T-helper 9 cell (primary cell): ENCODE measurements at places on chromosomes 5 and 9.

- no peak for DNase-seq
Observed at GRCh38 chr5:111135946-111136345, 43.8 kb downstream of the WDR36 start.

DNA sequence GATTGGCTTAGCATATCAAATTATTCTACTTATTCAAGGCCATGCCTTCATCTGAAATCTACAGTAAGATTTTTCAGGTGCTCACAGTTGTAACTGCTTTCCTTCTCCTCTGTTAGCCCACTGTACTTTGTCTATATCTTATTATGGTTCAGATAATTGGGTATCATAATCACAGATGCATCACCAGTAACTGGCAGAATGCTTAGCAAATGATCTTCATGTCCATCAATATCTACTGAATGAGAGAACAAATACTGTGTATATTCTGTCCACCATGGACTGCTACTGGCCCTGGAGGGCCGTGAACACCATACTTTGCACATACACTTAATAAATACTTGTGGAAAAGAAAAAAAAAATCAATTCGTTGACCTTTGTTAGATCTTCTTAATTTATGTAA lies 96.2 kb downstream of the MEF2C start:
- no peak for DNase-seq

DNA sequence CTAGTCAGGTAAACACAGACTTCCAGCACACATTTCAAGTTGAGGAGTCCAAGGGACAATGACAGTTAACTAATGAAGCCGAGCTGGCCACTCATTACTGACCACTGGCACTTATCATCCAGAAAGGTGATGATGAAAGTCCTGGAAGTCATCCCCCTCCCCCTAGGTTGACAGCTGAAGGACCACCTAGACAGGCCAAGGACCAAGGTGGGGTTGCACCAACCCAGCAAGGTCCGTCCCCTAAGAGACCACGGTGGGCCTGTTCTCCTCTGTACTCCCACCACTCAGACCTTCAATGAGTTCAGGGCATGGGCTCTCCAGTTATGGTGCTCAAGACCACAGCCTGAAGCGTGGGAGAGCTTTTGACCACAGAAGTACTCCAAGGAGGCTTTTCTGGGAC lies 13.2 kb downstream of the P4HA2 start:
- no peak for DNase-seq

DNA sequence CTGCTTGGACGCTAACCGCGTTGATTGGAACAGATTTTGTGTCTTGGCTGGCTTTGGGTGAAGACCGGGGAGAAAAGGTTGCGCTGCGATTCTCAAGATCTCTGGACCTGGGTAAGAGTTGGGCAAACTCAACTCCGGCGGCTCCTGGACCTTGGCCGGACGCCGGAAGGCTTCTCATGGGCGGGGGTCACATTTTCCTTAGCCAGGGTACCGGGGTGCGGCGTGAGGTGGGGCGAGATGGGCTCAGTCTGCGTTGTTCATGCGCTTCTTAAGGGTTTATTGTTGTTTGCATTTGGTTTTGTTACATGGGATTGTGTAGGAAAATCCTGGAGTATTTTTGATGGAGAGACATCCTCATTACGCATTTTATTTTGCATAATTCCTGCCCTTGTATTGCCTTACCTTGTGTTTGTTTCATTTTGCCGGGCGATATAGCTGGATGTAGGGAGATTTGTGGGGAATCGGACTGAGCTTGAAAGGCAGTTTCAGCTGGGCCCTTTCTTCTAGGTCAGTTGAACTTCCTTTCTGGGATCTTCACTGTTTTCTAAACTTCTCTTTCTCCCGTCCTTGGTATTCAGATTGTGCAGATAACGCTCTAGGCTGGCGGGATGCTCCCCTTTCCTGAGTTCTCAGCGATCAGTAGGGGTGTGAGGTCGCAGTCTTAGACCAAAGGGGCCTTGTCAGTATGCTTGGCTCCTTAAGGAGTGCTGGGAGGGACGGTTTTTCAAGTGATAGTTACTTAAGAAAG lies 524 bp downstream of the MEGF10 start:
- DNase-seq = no peak

GRCh38 chr5:55691265-55692105 lies 20.6 kb downstream of the SLC38A9 start:
- DNase-seq = no peak

GRCh38 chr9:91180930-91181268 lies 180.8 kb downstream of the AUH start:
- DNase-seq = no peak

DNA sequence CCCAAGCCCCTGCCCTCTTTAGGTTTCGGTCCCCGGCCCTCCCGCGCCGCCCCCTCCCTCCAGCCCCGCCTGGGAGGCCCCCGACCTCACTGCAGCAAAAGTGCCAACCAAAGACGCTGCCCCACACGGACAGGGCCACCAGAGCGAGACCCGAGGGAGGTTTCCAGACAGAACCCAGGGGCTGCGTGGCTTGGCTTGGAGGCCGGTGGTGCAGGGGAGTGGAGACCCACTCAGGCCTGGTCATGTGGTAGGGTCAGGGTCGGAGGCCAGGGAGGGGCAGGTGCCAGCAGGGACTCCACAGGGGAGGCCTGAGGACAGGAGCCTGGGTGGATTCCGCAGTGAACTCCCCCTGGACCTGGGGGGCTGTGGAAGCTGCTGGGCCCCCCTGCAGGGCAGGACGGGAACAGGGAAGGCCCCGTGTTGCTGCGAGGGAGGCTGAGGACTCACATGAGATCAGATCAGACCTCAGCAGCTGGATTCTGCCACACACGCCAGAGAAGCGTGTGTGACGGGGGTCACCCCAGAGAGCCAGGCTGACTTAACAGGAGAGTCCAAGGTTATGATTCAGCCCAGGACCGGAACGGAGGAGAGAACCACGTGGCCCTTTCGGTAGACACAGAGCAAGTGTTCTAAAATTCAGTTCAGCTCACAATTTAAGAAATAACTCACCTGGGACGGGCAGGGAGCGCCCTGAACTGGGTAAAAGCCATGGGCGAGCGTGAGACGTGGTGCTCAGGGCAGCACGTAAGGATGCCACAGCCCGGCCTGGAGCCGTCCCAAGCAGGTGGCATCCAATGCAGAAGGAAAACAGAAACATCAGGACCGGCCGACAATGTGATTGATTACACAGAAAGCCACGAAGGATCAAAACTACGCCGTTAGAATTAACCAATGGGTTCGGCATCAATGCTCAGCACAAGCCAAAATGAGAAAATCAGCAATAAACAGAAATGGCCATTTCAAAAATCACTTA lies 38.9 kb downstream of the EXD3 start:
- no peak for DNase-seq

DNA sequence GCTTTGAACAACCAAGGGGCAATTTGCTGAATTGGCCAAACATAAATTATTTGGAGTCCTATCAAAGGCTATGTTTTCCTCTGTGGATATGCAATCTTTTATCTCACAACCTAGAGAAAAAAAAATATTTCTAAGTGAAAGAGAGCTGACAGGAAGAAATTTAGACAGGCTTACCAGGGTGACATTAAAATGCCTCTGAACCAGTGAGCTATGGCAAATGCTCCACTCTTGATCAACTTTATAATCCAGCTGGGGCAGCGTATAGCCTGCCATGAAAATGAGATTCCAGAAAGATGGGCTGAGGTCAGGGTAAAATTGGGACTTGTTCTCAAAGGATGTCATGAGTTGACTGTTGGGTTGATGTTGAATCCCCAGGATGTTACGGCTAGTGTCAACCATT lies 399.3 kb upstream of the TRPC7 start:
- DNase-seq = no peak

- DNase-seq = no peak
Observed at GRCh38 chr9:82677086-82677485, 385.9 kb downstream of the RASEF start.

DNA sequence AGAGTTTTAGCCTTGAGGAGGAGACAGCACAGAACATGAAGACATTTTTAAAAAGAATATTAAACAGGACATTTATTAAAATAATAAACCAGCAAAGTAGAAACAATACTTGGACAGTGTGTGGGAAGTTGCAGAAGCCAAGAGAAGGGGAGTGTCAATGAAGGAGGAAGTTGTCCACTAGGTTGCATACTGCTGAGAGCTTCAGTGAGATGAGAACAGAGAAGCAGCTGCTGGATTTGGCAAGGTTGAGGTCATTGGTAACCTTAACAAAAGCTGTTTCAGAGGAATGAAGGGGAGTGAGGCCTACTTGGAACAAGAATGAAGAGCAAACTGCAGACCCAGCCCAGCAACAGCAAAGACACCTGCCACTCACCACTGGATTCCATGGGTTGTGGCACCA lies 11.4 kb downstream of the BHMT start:
- no peak for DNase-seq

DNA sequence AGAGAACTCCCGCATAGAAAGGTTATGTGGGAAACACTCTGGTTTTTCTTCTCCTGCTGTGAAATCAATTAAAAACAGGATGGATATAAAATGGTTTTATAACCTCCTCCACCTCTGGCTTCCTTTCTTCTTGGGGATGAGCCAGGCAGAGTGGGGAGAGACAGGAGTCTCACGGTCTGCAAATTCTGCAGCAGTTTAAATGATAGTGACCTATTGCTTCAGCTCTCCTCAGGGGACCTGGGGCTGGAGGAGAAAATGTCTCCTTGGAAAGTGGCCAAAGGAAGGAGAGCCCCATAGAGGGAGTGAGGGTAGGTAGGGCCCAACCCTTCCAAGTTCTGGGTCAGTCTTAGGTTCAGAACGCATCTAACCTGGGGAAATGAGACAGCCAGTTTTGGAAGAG lies 118.8 kb downstream of the MTX3 start:
- no peak for DNase-seq

GRCh38 chr9:133406480-133407307 lies 11.1 kb downstream of the REXO4 start:
- DNase-seq = peak; percentile 77

DNA sequence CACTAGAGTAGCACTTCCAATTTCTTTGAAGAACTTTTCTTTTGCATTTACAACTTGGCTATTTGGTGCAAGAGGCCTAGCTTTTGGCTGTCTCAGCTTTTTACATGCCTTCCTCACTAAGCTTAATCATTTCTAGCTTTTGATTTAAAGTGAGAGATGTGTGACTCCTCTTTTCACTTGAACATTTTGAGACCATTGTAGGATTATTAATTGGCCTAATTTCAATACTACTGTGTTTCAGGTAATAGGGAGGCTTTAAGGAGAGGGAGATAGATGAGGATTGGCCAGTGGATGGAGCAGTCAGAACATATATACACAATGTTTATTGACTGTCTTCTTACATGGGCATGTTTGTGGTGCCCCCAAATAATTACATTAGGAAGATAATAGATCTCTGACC lies 161.7 kb downstream of the GNA14 start:
- no peak for DNase-seq

- no peak for DNase-seq
Observed at GRCh38 chr9:22363421-22363887, 83.2 kb upstream of the DMRTA1 start.

DNA sequence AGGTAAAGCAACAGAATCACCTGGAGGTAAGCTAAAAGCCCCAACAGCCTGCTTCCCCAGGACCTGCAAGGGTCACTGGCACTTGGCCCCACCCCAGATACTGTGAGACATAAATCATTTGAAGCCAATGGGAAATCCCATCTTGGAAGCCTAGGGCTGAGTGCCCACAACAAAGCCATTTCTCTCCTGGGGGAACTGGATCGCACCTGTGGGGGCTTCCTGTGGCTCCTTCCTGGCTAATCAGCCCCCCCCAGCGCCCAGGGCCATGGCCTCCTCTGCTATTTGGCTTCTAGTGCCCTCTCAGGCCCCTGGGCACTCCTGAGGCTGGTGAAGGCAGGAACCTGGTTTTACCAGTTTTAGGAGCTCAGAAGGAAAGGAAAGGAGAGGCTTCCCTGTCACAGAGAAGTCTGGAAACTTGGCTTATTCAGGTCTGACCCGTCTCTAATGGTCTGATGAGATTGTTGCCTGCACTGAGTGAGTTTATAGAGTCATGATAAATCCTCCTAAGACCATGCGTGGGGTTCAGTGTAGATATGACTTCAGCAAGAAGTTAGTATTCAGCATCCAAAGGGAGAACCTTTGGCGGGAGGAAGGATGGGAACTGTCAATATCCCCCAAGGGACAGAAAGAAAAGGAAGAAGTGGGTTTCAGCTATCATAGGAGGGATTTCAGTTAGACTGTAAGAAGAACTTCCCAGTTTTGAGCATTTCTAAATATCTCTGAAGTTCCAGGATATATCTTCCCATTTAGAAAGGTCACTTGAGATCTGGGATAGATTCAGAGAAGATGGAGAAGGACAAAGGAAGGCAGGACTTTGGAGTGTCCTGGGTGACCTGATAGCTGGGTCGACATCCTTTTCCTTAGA lies 1.2 kb downstream of the KCNMB1 start:
- no peak for DNase-seq

- DNase-seq = no peak
Observed at GRCh38 chr5:24364711-24365110, 280.1 kb downstream of the CDH10 start.

- no peak for DNase-seq
Observed at GRCh38 chr5:179696603-179697002, 2.2 kb upstream of the CANX start.

- DNase-seq = no peak
Observed at GRCh38 chr5:132024789-132025402, 13.4 kb upstream of the ACSL6 start.

DNA sequence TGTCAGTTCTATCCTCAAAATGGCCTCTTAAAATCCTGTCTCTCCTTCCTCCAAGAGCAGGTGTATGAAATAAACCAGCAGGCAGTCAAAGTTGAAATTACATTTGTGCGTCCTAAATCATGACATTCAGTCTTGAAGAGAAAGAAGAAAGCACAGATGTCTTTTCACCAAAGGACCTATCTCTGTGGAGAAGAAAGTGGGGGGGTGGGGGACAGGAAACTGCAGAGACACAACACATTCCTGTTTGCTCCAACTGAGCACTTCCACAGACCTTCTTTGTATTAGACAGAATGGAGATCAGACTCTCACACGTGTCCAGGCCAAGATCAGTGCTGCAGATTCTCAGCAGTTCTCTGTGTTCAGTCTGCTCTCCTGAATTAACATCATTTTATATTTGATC lies 471.9 kb upstream of the RGMB start:
- no peak for DNase-seq

DNA sequence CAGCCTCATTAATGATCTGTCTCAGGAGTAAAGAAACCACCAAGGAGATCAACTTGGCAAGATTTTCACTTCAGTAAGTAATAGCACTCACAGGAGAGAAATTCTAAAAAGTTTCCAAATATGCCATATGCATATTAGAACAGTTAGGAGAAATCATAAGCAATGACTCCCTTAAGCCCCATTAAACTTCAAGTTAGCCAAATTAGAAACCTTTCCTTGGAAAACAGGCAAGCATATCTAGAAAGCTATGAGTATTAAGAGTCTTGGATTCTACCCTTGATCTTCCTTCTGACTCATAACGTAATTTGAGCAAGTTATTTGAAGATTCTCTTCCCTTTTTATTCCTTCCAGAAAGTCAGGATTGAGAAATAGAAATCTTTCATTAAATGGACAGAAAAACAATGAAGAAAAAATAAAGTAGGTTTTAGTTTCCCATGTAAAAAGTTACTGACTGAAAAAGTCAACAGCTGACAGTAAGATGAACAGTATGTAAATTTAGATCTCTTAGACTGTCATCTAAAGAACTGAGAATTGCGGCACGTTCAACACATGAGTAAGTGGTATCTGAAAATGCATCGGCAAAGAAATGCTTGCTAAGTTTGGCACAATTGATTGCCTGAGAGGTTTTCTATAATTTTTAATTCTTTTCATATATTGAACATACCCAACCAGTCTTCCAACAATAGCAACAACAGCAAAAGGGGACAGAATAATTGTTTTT lies 565.7 kb upstream of the FTMT start:
- DNase-seq = no peak
